ENCODE measurements at places on chromosomes 2 and 18.
A peak's percentile ranks its signal among the peaks of the same experiment; 100 is the strongest.

DNA sequence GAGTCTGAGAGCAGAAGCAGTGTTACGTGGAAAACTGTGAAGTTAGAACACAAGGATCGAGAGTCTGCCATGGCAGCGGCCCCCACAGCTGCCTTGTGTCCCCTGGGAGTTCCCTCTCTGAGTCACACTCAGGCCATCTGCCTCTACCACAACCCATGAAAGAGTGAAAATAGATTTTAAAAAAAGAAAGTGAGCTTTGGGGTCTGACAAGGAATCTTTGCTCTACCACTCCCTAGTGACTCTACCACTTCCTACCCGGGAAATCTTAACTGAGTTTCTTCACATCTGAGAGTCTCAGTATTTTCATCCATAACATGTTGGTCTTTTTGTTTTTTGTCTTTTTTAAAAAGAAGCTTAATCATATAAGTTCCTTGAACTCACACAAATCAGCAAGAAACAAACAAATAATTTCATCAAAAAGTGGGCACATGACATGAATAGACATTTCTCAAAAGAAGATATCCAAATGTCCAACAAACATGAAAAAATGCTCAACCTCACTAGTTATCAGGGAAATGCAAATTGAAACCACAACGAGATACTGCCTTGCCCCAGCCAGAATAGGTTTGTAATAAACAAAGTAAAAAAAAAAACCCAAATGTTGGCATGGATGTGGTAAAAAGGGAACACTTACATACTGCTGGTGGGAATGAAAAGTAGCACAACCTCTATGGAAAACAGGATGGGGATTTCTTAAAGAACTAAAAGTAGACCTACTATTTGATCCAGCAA is 2.4 kb upstream of the MSGN1 start:
- DNase-seq, result no peak

- no peak for DNase-seq
These were observed 104.8 kb downstream of the NBAS start for GRCh38 chr2:15456352-15456751.

GRCh38 chr2:63698786-63699548 is 110.2 kb downstream of the MDH1 start:
- peak; percentile 80 for DNase-seq

GRCh38 chr2:25838152-25838756 is 40.0 kb downstream of the ASXL2 start:
- no peak for DNase-seq

DNA sequence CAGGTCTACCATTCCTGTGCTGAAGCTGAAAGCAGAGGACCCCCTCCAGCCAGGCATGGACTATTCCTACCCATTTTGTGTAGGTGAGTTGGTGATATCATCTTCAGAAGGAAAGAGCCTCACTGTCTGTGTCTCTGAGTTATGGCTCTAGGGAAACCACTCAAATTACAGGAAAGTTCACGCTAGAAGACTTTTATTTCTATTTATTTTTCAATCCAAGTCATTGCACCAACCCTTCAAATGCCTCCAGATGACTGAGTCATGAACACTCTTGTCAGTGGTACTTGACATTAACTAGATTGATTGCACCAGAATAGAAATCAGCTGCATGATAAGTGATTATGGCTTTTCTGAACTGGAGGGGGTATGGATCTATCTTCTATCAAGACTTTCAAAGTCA is 338.4 kb downstream of the MBD2 start:
- no peak for DNase-seq

- no peak for DNase-seq
These were observed 242.1 kb upstream of the RGPD4 start for GRCh38 chr2:107584577-107584976.

All from suprapubic skin (tissue), 4 donors.